ENCODE measurements at places on chromosomes 7 and 10. TPM values are rescaled to one million over a fixed set of nuclear protein-coding genes. Genes with fewer than 3 reads are reported as not detected.

Gene NPSR1
- not detected for total RNA-seq

Gene CBX3
- 180 TPM for total RNA-seq

Gene CLIP2
- 11.9 TPM for total RNA-seq

Gene P4HA1
- total RNA-seq, result 33.3 TPM

Gene STRIP2
- 16.9 TPM for total RNA-seq

Gene SEMA3C
- total RNA-seq, result 99.5 TPM

Gene MYL10
- not detected for total RNA-seq

Gene ATOH7
- 0.07 TPM for total RNA-seq

Gene MSMB
- total RNA-seq, result not detected

Gene COBL
- total RNA-seq, result 0.78 TPM

Gene AQP1
- total RNA-seq, result not detected

Gene TUBB8
- total RNA-seq, result 0.07 TPM

Gene SPAM1
- total RNA-seq, result not detected

Gene VWA2
- 0.60 TPM for total RNA-seq

Gene HECW1
- not detected for total RNA-seq

Gene LRRC4
- total RNA-seq, result 0.35 TPM

Gene SEMA3A
- total RNA-seq, result 4.6 TPM

Gene TFR2
- total RNA-seq, result 0.34 TPM

Gene AZGP1
- total RNA-seq, result 0.71 TPM

Gene RBM33
- 23.0 TPM for total RNA-seq

Gene SLC26A5
- total RNA-seq, result not detected

Gene CDC14C
- not detected for total RNA-seq

Gene C10orf62
- not detected for total RNA-seq

Gene SFRP4
- not detected for total RNA-seq

Gene PYROXD2
- 5.6 TPM for total RNA-seq

Gene MOGAT3
- not detected for total RNA-seq

Gene TRPV5
- total RNA-seq, result not detected

Gene SVIL
- total RNA-seq, result 27.1 TPM

Gene FOXP2
- total RNA-seq, result 0.81 TPM

Gene MAGI2
- total RNA-seq, result 0.51 TPM

Gene PDLIM1
- 304 TPM for total RNA-seq

Gene GRID1
- not detected for total RNA-seq

Gene LYZL2
- not detected for total RNA-seq

Gene SAMD9
- 20.6 TPM for total RNA-seq

Gene C10orf105
- not detected for total RNA-seq

Gene GPR158
- total RNA-seq, result not detected

Gene ADCY1
- 0.56 TPM for total RNA-seq

Gene URGCP
- total RNA-seq, result 27.0 TPM

Gene POM121L12
- not detected for total RNA-seq

Gene ALDH18A1
- 59.5 TPM for total RNA-seq

Gene HKDC1
- total RNA-seq, result 0.48 TPM
